Left cardiac atrium (tissue), 4 donors: ENCODE measurements at places on chromosomes 13 and 19. TPM values are rescaled to one million over a fixed set of nuclear protein-coding genes. Genes with fewer than 3 reads are reported as not detected.

- DNase-seq, result no peak
Measured at GRCh38 chr13:54373211-54373610, 1344.6 kb downstream of the OLFM4 start.

DNA sequence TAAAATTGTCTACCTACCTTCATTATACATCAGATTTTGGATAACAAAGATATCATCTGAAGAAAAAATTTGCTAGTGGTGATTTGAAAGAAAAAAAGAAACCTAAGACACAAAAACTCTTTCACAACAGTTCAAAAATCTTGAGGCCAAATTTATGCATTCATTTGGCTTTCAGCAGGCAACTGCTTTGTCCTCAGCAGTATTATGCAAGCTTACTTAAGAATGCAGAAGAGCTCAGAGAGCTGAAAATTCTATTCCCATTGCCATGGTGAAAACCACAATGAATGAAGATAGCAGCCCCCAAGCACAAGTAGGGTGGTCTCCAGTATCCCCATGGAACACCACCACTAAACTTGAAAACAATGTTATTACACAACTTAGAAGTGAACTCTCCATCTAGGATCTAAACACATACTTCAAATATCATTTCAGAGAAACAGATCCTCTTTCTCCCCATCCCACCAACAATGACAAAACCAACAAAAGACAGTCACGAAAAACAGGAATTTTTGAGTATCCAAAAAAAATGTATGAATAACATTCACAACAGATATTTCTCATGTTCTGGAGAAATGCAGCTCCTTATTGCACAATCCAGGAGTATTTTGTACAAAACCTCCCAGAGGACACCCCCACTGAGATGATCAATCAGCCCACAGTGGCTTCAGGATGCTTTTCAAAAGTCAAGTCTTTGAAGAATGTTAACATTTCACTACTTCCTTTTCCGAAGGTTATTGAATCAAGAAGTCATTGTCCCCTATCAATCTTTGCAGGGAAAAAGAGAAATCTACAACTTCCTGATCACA, 192.7 kb downstream of the LHFPL6 start:
- DNase-seq, result no peak

- DNase-seq, result no peak
Measured at GRCh38 chr19:33878030-33878544, 81.4 kb downstream of the KCTD15 start.

MATK gene
- 1.4 TPM for total RNA-seq

- DNase-seq, result no peak
Measured at GRCh38 chr13:94917824-94918223, 205.5 kb upstream of the SOX21 start.

GRCh38 chr19:47241919-47242577, 11.0 kb upstream of the BBC3 start:
- DNase-seq, result no peak

DNA sequence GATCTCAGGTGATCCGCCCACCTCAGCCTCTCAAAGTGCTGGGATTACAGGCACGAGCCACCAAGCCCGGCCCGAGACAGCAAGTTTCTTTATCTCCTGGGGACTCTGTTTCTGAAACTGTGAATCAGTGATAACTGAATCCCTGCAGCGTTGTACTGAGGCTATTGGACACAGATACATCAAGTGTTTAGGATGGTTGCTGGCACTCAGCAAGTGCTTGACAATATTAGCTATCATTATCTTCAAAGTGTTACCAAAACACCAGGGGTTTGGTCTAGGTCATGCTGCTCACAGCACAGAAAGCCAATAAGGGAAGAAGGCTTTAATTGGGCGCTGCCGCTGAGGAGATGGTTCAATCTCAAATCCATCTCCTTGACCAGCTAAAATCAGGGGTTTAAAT, 20.5 kb upstream of the PNMA8C start:
- DNase-seq, result no peak

CYP4F12 gene
- total RNA-seq, result 2.2 TPM

- no peak for DNase-seq
Measured at GRCh38 chr19:28103921-28104320, 1109.0 kb downstream of the UQCRFS1 start.
